CD8-positive, alpha-beta T cell (primary cell): ENCODE measurements at places on chromosomes 11 and 22.

DNA sequence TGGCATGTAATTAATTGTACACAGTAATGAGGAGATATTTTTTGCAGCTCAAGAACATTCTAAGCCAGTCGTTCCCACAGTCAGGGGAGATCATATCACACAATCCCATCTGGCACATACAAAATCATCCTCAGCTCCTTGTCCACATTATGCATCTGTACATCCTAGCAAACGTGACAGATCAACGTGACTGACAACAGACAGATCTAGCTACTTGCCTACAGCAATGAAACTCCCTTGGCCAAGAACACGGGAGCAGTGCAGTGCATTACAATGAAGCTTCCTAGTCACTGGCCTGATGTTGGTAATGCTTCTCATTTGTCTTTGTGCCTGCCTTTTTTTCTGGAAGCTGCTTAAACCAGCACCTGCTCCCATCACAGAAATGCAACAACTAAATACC lies 24.5 kb upstream of the GUCY1A2 start:
- DNase-seq, result no peak

- no peak for DNase-seq
Observed at GRCh38 chr11:19241260-19242178, 774 bp upstream of the E2F8 start.

GRCh38 chr11:87399341-87399740 lies 361.6 kb downstream of the TMEM135 start:
- DNase-seq, result no peak

- DNase-seq, result no peak
Observed at GRCh38 chr11:72250661-72251464, 6.9 kb upstream of the PHOX2A start.

DNA sequence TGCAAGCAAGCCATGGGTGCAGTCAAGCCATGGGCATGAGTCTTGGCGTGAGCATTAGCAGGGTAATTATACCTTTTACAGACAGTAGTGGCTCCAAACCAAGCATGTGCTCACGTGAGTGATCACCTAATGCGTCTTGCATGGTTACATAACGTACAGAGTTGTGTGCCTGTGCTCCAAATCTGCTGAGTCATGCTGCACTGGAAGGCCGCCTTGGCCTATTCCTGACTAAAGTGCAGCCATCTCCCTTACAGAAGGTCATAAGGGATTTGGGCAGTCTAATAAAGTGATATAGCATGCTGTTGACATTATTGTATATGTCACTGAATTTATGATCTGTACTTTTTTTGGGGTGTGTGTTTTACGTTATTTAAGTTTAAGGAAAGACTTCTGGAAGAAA lies 102.4 kb downstream of the ARHGAP42 start:
- DNase-seq, result no peak

- no peak for DNase-seq
Observed at GRCh38 chr22:32615874-32616564, 141.4 kb downstream of the FBXO7 start.

GRCh38 chr22:46563381-46564083 lies 26.1 kb upstream of the CELSR1 start:
- DNase-seq, result peak; percentile 76

- no peak for DNase-seq
Observed at GRCh38 chr11:29782447-29782846, 234.4 kb downstream of the KCNA4 start.

GRCh38 chr11:16613262-16613511 lies 125.3 kb upstream of the C11orf58 start:
- DNase-seq, result no peak

DNA sequence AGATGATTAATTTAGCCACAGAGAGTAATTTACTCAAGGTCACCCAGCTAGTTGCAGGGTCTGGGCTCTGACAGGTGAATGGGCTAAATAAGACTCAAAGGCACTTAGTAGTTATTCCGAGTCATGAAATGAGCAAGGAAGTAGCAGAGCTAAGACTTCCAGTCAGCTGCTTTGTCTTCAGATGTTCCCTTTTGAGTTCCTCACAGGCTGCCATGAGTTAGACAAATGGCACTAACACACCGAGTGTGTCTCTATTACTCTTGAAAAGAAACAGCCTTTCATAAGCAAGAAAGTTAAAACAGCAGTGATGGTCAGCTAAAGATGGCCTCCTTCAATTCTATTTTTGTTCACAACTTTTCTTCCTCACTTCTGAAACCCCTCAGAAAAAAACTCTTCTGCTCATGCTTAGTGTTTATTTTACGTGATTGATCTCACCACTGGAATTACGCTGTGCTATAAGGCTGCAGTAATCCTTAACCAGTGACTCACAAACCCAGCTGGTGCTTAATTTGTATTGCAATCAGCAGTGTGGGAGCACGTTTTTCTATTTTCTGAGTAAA lies 389.1 kb downstream of the AASDHPPT start:
- DNase-seq, result no peak

- DNase-seq, result no peak
Observed at GRCh38 chr11:76266286-76267100, 60.2 kb upstream of the WNT11 start.

DNA sequence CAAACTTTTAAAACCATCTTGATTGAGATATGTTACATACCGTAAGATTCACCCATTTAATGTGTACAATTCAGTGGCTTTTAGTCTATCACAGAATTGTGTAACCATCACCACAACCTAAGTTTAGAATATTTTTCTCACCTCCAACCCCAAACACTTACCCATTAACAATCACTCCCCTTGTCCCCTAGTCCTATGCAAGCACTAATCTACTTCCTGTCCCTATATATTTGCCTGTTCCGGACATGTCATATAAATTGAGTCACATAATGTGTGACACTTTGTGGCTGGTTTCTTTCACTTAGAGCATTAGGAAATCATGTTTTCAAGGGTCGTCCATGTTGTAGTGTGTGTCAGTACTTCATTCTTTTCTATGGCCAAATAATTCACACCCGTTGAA lies 38.8 kb downstream of the RASSF10 start:
- no peak for DNase-seq

DNA sequence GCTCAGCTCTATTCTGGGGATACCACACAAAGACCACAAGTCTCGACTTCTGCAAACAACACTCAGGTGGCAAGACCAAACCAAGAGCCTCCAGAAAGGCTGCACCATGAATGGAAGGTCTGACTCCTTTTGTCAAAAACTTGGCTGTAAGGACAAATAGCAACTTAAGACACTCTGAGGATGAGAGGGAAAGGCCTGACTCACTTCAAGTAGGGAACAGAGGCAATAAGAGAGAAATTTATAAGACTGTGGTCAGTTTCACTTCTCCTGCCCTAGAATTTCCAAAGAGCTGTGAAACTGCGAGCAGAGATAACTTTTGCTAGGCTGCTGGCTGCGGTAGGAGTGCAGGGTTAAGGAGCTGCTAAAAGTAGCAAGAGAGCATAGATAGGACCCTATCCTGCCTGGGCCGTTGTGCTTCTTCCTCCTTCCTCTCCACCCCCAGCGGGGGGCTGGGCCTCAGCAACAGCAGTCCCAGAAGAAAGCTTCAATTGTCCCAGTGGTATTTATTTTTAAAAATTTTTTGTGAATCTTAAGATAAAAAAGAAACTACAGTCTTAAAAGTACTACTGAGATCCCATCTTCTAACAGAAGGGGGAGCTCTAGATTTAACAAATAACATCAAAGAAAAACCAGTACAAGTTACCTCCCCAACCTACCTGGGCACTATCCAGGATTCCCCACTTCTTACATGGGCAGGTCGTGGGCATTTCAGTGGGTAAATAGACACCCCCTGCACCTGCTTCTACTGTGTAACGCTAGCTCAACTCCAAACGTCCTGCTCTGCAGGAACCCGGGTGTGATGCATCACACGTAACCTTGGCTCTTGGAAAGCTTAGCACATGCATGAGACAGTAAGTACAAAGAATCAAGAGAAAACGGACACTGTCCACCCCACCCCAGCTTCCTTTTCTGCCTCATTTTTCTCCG lies 66.4 kb downstream of the SGSM3 start:
- no peak for DNase-seq

DNA sequence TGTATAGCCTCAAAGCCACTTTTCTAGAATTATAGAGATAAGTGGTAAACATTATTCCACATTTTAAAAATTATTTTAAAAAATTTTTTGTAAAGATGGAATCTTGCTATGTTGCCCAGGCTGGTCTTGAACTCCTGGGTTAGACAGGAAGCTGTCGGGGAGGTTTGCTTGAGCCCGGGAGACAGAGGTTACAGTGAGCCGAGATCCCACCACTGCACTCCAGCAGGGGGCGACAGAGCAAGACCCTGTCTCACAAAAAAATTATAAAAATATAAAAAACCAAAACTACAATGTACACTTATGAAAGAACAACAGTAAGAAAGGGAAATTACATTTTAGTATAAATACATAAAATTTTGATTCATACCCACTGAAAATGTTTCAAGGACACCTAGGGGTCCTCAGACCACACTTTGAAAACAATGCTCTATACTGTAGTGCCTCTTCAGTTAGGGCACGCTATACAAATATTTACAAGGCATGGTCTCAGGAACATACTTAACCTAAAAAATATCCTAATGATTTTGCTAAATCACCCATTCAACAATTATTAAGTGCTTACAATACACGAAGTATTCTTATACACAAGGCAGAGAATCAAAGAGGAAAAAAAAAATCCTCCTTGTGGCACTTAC lies 111.2 kb downstream of the MRTFA start:
- peak; percentile 74 for DNase-seq

GRCh38 chr11:108559340-108559739 lies 34.2 kb downstream of the EXPH5 start:
- DNase-seq, result no peak

DNA sequence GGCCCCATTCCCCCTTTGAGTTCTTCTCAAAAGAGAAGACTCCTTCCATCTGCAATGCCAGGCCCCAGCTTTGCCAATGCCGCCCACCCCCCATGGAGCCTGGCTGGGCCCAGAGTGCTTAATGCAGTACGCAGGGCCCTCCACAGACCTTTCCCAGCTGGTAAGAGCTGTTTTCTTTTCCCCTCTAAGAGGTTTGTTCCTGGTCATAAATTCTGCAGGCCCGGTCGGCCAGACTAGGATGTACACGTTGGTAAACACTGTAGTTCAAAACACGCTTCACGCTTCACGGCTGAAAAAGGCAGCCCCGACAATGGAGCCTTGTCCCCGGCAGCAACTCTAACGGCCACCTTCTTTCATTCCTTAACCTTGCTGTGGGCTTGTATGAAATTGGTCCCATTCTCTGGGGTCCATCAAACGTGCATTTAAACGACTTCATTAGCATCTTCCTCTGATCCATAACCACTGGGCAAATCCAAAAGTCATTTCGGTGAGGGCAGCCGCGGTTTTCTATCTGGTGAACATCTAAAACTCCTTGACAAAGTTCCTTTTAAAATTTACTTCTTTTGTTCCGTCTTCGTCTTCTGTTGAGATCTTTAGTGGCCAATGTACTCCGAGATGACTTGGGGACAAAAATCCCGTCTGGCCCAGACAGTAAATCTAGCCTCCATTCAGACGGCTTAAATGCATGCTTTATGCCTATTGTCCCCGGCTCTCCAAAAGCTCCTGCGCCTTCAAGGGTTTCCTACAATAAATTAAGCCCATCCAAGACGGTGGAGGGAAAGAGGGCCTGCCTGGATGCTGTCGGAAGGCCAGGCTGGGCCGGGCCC lies 60.0 kb upstream of the MYEOV start:
- no peak for DNase-seq

GRCh38 chr22:20779014-20779817 lies 5.3 kb downstream of the SERPIND1 start:
- DNase-seq, result no peak

DNA sequence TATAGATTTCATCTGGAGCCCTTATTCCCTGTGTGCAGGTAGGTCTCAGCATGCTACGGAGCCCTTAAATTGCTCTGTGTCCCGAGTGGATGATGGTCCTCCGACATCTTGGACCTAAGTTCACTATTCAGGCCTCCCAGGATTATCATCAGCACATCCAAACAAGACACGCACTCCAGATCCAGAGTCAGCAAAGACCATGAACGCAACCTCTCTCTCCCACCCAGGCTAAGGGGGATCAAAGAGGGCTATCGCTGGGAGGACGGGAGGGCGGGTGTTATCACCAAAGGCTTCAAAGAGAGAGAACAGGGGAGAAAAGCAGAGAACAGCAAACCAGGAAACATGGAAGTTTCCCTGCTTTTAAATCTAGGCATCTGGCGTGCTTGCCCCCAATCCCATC lies 659.4 kb downstream of the TBC1D22A start:
- no peak for DNase-seq

- no peak for DNase-seq
Observed at GRCh38 chr11:19027829-19028595, 32.5 kb downstream of the MRGPRX2 start.

GRCh38 chr22:39514373-39514973 lies 5.9 kb upstream of the ATF4 start:
- DNase-seq, result no peak

GRCh38 chr11:69487849-69488542 lies 6.5 kb downstream of the LINC01488 start:
- DNase-seq, result no peak

- no peak for DNase-seq
Observed at GRCh38 chr11:132285631-132286030, 915.2 kb downstream of the NTM start.

DNA sequence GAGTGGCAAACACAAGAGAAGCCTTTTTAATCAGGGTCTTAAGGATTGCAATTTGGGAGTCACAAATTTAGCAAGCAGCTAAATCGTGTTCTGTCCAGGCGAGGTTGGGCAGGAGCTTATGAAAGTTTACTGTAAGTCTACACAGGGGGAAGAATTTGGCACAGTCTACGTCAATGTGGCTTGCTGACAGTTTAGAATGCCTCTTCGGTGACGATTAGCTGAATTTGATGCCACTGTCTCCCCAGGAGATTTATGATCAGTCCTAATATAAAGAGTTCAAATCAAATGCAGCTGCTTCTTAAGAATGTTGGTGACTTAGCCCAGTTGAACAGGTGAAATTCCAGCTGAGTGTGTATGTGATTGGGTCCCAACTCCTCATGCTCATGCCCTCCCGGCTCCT lies 114.1 kb upstream of the CLPB start:
- no peak for DNase-seq

GRCh38 chr22:33591946-33592345 lies 328.3 kb downstream of the LARGE1 start:
- no peak for DNase-seq

DNA sequence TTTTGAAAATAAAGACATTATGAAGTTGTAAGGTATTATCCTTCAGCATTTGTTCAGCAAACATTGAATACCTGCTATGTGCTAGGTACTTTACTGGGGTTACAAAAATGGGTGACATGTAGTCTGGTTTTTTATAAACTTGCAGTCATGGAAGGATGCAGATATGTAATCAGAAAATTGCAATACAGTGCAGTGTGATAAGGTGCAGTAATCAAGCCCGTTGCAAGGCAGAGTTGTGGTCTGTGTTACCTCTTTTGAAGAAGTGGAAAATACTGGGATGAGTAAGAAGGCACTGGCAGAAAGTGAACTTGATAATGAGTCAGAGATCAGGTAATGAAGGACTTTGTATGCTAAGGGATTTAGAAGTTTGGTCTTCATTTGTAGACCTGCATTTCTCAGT lies 8.1 kb downstream of the FBXO7 start:
- no peak for DNase-seq

DNA sequence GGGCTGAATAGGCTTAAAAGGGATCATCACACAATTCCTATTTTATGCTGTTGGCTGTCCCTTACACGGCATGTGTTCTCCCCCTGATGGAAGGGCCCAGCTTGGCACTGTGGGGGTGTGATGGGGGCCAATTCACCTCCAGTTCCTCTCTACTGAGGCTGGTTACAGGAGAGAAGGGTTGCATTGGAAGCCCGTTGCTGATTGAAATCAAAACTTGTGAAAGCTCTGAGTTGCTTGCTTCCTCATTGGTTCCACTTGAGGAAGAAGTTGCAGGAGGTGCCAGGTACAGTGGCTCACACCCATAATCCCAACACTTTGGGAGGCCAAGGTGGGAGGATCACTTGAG lies 13.3 kb upstream of the PRG2 start:
- DNase-seq, result no peak

- DNase-seq, result no peak
Observed at GRCh38 chr22:49760630-49761571, 66.8 kb downstream of the BRD1 start.
